ENCODE measurements at places on chromosomes 2 and 18.

- DNase-seq, result no peak
Measured at GRCh38 chr2:69742322-69742952, 503 bp downstream of the ANXA4 start.

DNA sequence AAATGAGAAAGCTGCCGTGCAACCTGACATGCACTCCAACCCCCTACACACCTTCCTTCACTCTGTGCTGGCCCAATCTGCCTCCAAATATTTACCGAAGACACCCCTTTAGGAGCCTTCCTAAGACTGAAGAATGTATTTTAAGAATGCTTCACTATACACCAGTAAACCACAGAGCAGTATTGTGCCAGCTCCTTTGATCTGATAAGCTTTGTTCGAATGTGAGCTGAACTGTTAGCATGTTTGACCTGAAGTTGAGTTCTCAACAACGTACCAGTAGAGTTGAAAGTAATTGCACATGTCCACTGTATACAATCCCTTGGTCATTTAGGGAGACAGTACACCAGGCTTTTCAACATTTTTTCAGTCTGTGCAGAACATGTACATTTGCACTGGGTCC is 259.2 kb downstream of the TGIF1 start:
- DNase-seq, result no peak

- peak; percentile 100 for DNase-seq
Measured at GRCh38 chr2:18991177-18992168, 366.9 kb downstream of the OSR1 start.

DNA sequence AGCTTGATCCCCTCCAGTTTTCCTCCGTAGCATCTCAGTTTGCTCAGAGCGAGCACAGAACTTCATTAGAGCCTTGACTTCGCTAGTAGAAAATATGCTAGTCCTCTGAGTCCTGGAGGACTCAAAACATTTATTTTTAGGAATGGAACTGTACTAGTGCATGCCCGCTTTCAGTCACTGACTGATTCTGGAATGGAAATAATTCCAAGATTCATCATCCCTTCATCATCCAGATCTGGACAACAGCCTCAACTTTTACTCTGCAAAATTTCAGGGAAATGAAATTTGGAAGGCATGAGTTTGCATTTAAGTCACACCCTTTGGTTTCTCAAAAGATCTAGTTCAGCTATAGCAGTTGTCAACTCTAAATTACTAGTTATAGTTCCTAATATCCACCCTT is 304.6 kb downstream of the XIRP2 start:
- DNase-seq, result no peak

DNA sequence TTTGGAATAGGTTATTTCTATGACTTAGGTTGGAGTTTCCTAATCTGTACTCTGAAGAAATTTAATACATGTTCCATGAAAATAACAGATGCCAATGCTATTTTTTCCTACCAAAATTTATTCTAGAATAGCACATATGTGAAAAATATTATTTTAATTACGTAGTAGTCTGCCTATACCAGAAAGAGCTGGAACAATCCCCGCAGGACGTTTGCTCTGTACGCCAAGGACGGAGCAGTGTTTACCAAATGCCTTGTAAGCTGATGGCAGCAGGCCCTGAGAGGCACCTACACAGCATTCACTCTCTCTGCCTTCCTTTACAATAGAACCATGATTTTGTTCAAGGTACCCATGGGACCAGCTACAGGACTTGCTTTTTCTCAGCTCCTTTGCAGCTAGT is 16.8 kb upstream of the SLC1A4 start:
- DNase-seq, result no peak

DNA sequence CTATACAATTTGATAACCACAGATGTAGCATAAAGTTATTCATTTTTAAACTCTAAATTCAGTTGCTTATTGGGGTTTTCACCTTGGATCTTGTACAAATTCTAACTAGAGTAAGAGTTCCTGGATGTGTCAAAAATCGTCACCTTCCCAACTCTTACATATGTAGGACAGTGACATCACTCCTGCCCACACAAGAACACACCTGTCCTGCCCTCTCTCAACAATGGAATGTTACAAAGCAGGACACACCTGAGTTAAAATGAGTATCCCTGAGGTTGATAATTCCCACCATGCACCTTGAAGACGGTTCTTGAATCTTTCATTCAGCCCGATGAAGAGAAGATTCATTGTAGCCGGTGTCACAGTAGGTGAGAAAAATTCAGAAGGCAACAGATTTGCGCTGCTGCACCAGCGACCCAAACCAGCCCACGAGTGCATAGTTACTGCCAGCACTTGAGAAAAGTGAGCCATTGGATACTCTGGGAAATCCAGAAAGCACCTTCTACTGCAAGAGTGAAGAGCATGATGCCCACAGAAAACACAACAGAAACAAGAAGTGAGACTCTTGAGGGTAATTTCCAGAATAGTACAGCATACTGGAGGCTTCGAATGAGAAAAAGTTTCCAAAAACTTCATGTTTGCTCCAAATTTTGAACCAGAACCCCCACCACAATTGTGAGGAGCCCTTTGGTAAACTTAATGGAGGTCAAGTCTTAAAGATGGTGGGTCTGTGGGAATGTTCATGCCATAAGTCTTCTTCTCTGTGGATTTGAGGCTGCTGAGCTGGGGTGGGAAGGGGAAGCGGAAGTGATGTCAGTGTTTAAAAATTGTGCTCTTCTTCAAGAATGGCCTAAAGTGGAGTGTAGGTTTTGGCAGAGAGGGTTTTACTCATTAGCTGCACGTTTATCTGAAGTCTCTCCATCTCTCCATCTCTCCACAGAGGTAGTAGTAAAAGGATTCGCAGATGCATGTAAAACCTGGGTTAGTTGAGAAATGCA is 34.7 kb upstream of the ADAM23 start:
- DNase-seq, result no peak

- DNase-seq, result no peak
Measured at GRCh38 chr18:23283916-23284430, 148.7 kb downstream of the CABLES1 start.

- no peak for DNase-seq
Measured at GRCh38 chr2:50602636-50603327, 429.1 kb downstream of the NRXN1 start.

DNA sequence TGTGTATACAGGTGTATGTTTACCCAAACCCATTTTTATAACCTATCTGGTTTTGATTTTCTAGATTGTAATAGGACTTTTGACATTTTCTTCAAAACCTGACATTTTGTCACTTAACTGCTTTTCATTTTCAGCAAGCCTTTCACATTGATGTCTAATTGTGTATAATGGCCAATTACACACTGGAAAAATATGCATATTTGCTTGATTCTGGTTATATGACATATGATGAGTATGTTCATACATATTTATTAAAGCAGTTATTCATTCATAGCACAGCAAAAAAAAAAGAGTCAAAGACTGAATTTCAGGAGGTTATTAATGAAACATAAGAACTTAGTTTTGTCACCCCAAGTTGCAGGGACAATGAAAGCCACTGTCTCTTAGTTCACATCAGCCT is 307.7 kb upstream of the TNP1 start:
- no peak for DNase-seq

- DNase-seq, result peak; percentile 70
Measured at GRCh38 chr2:64439194-64439593, 14.8 kb upstream of the LGALSL start.

GRCh38 chr2:217616936-217617335 is 385.9 kb downstream of the TNS1 start:
- no peak for DNase-seq

GRCh38 chr2:61210332-61210981 is 48.5 kb downstream of the C2orf74 start:
- no peak for DNase-seq
